Mucosa of descending colon (tissue), 3 donors: ENCODE measurements at places on chromosomes 5 and 9.

DNA sequence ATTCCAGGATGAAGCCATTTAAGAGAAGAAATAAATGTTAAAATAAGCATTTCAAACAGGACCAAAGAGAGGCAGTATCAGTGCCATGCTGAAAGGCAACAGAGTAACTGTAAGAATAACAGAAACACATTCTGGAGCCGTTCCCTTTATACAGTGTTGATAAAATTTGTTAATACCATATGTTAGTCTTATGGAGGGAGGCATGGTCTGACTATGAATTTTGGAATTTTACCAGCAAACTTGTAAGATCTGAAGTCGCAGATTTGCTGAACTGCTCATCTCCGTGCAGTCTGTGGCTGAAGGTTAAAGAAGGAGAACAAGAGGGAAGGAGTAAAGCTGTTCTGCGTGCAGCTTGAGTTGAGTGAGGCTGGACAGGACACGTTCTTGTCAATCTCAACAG lies 508.4 kb downstream of the NFIB start:
- no peak for DNase-seq

DNA sequence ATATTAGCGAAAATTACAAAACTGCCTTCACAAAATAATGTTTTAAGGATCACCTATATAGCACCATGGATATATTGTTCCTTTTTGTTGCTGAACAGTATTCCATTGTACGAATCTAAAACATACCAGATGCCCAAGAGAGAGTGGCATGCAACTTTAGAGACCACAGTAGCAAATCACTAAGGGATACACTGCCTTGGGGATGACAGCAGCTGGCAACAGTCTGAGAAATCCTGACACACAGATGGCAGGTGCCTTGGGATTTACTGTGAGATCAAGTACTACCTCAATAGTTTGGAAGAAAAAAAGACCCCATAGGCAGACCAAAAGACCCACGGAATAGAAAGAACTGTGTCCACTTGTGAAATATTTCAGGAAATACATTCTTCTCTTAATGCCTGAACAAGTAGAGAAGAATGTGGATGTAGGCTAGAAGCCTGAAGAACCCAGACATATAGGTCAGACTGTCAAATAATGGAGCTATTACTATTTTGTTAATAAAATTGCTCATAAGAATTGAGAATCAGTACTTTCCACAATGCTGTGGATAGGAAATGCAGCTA lies 53.4 kb downstream of the PLPP1 start:
- no peak for DNase-seq

DNA sequence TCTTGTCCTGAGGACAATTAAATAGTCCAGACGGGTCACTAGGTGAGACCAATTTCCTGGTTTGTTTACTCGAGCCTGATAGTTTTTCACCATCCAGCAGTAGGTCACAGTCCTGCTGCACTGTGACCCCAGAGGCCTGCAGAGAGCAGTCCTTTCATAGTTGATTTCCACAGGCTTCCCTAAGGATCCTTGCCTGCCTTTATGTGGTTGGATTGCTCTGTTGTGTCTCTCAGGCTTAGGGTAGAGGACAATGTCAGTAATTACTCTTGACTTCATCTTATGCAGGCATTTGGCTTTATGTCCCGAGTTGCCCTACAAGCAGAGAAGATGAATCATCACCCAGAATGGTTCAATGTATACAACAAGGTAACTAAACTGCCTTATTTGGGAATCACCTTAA lies 9.0 kb upstream of the CATSPER3 start:
- DNase-seq = no peak

GRCh38 chr5:164175083-164175482 lies 669.7 kb downstream of the MAT2B start:
- no peak for DNase-seq

GRCh38 chr5:78587081-78587774 lies 61.3 kb downstream of the LHFPL2 start:
- no peak for DNase-seq

GRCh38 chr5:37197340-37198050 lies 51.7 kb downstream of the CPLANE1 start:
- DNase-seq = no peak

GRCh38 chr5:8770431-8770830 lies 775.4 kb downstream of the SEMA5A start:
- DNase-seq = no peak

DNA sequence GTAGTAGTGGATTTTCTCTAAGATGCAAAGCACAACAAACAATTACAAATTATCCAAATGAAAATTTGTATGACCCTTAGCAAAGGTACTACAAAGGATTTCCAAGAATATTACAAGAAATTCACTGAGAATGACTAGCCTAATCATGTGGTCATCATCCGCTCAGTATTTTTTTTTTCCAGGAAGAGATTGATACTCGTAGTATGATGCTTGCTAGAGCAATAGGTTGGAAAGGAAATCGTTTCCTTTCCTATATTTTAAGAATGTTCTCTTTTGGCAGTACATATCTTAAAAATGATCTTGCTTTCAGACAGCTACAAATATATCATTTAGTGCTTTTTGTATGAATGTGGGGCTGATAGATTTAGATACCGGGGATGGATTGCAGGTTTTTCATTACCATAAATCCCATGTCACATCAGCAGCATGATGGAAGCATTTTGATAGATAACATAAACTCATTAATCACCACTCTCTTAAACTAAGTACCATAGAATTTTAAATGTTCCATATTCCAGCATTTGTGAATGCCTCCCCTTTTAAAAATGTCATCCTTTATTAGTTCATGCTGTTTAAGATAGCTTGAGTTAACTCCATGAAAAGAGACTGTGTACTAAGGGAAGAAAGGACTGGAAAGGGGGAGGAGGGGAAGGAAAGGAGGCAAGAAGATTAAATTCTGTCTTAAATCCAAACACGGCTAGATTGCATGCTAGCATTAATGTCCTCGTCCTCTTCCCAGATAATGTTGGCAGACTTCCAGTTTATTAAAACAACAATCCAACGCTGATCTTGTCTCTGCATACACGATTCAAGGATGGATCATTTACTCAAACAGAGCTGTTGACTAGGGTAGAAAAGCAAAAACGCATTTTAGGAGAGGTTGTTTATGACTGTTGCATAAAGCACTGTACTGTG lies 311.7 kb upstream of the ZNF608 start:
- DNase-seq = no peak
